A549 treated with RU486 at 1 μM for 4 hours (cell line): ENCODE measurements at places on chromosomes 5 and 9. TPM values are rescaled to one million over a fixed set of nuclear protein-coding genes. Genes with fewer than 3 reads are reported as not detected.

CDH9 gene
- total RNA-seq, result not detected in 5 replicates

SHOC1 gene
- not detected in 5 replicates for total RNA-seq

TAF11L5 gene
- not detected in 5 replicates for total RNA-seq

ADGRD2 gene
- not detected in 5 replicates for total RNA-seq

ALDH1A1 gene
- 4,031 to 6,339 TPM (median 5,381 TPM) in 5 replicates for total RNA-seq

RGS7BP gene
- not detected in 5 replicates for total RNA-seq

PCAT7 gene
- total RNA-seq, result 0.46 to 1.2 TPM (median 0.80 TPM) in 5 replicates

TRIP13 gene
- total RNA-seq, result 60.8 to 66.9 TPM (median 66.4 TPM) in 5 replicates

SVEP1 gene
- total RNA-seq, result 1.2 to 1.7 TPM (median 1.6 TPM) in 5 replicates

CTSL gene
- 861 to 1,030 TPM (median 902 TPM) in 5 replicates for total RNA-seq

F2RL2 gene
- total RNA-seq, result 3.3 to 6.3 TPM (median 5.3 TPM) in 5 replicates

SPINK7 gene
- total RNA-seq, result not detected in 5 replicates

TAF9 gene
- total RNA-seq, result 121 to 148 TPM (median 139 TPM) in 5 replicates

PCDHA6 gene
- 0.05 to 0.06 TPM (median 0.05 TPM) in 3 of 5 replicates, not detected in the others for total RNA-seq

CCDC192 gene
- not detected in 5 replicates for total RNA-seq

SPINK6 gene
- total RNA-seq, result 0.31 to 0.52 TPM (median 0.37 TPM) in 4 of 5 replicates, not detected in the other

PCDHB2 gene
- 2.3 to 4.1 TPM (median 3.6 TPM) in 5 replicates for total RNA-seq

LPAR1 gene
- 11.2 to 15.7 TPM (median 15.2 TPM) in 5 replicates for total RNA-seq

FAM221B gene
- not detected in 5 replicates for total RNA-seq

PLEKHG4B gene
- 0.56 to 1.0 TPM (median 0.96 TPM) in 5 replicates for total RNA-seq

SOX30 gene
- total RNA-seq, result 0.06 to 0.09 TPM in 2 of 5 replicates, not detected in the others

SLC2A6 gene
- total RNA-seq, result 14.5 to 24.2 TPM (median 20.4 TPM) in 5 replicates

NEUROG1 gene
- not detected in 5 replicates for total RNA-seq

SPACA9 gene
- total RNA-seq, result 3.1 to 5.4 TPM (median 4.8 TPM) in 5 replicates
